ENCODE measurements at places on chromosomes 3 and 15.

DNA sequence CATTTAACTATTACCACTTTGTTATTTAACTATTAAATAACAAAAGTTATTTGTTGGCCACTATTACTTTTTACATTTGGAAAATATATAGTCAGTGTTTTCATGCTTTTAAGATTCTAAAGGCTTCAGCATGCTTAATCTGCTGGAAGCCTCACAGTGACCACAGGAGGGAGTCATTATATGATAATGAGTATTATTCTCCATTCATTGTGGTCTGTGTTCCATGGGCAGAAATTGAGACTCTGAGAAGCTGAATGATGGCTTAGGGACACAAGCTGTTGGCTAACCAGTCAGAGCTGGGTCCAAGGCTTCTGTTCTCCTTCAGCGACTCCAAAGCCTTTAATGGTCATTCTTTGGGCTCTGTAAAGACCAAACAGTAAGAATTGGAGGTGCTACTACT is 64.7 kb downstream of the BFSP2 start:
- no peak for DNase-seq

DNA sequence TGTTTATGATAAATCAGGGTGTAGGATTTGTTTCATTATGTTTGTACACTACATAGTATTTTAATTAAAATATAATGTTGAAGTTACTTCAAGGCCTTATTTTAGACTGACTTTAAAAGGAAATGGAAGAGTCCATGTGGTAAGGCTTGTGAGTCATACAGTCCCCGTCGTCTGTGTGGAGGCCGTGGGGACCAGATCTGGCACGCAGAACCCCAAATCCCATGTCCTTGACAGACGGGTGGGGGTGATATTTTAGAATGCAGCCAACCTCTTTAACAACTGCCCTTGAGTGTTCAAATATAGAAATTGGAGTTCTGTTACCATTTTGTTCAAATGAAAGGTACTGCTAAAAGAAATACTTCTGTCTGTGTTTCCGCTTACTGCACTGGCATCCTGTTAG is 35.8 kb downstream of the ABHD17C start:
- DNase-seq, result no peak

GRCh38 chr15:32670623-32671022 is 29.1 kb downstream of the SCG5 start:
- DNase-seq, result no peak

DNA sequence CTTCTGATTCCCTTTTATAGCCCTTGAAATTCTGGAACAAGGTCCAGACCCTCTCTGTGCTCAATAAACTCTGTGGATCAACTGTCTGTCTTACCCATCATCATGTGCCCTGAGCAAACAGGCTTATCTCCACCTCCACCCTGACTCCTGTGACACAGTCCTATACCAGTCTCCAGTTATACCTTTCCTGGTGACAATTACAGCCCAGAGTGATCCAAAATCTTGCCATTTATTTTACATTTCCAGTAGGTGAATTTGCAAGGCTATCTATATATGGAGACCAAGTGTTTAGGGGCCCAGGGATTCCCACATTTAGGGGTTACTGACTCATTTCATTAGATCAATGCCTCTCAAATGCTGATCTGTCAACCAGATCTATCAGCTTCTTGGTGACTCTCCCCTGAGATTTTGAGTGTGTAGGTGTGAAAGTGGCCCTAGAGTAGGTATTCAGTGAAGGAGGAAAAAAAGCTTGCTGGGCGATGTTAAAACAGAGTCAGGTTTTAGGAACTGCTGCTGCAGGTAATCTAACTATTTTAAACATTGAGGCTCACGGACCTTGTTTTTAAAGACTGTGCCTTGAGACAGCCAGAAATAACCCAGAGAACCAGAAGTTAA is 229.6 kb upstream of the WNT5A start:
- no peak for DNase-seq

DNA sequence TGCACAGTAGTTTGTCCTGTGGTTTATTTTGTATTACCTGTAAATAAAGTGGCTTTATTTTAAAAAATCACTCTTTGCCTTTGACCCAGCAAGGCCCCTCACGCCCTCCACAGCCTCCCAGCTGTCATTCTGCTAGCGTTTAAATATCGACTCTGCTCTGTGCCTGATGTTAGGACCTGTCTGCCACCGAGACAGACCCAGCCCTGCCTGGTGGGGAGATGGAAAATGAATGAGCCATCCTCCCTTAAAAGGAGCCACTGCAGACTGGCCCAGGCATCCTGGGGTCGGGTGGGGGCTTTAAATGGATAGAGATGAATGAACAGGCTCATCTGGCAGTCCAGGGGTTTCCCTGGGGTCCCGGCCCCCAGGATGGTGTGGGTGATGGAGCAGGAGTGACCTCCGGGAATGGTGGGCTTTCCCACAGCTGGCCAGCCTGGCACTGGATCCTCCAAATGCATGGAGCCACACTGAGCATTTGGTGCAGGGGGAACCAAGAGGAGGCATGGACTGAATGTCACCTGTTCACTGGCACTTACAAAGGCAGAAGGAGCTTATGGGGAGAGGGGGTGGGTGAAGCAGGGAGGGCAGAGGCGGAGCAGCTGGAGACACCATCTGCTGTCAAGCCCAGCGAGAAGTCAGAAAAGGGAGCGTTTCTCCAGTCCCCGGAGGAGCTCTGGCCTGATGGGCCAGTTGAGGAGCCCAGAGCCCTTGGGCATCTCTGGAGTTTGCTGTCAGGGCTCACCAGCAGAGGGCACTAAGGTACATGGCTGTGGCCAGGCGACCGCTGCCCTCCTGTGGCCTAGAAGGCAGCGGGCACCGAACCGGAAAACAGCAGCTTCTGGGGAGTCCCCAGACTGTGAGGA is 11.9 kb downstream of the GRM2 start:
- peak; percentile 68 for DNase-seq

- DNase-seq, result no peak
Observed at GRCh38 chr15:51355096-51355495, 13.6 kb downstream of the GLDN start.

GRCh38 chr3:100209948-100210771 is 50.6 kb upstream of the TBC1D23 start:
- no peak for DNase-seq

DNA sequence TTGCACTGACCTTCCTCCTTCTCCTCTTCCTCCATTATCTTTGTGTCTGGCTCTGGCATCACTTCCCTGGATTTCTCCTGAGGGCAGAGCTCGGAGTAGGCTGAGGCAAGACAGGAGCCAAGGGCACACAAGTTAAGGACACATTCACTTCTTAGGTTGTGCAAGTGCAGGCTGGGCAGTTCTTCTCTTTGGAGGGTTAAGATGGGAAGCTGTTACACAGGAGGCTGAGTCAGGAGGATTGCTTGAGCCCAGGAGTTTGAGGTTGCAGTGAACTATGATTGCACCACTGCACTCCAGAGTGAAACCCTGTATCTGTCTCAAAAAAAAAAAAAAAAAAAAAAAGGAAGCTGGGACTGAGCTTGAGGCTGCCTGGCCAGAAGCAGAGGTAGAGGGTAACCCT is 176.2 kb upstream of the ANKRD28 start:
- no peak for DNase-seq

DNA sequence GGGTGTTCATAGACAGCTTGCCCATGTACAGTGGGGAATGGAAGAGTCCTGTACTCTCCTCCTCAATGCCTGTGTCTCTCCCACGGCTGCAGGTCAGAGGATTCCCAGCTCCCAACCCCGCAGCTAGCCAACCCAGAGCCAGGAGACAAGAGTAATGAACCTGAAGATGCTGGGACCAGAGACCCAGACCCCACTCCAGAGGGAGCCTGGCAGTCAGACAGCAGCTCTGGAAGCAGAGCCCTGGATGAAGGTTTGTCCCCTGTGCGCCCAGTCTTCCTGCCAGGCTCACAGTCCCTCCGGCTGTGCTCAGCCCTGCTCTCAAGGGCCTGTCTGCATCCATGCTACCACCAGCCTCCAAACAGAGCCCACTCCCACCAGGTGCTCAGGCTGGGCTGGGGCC is 29.5 kb downstream of the EFCC1 start:
- no peak for DNase-seq

DNA sequence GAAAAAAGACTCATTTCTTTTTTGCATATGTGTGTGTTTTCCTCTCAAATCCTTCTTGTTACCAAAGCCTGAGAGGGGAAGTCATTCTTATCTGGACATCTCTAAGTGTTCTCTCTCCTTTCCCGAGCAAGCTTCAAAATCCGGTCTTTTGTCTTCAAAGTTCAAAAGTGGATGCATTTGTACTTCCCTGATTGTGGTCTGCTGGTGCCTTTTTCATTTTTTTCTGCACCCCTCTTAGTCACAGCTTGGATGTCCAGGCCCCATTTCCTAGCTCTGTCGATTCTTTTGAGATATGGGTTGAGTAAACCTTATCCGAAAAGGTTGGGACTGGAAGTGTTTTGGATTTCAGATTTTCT is 34.8 kb downstream of the EHD4 start:
- DNase-seq, result no peak

DNA sequence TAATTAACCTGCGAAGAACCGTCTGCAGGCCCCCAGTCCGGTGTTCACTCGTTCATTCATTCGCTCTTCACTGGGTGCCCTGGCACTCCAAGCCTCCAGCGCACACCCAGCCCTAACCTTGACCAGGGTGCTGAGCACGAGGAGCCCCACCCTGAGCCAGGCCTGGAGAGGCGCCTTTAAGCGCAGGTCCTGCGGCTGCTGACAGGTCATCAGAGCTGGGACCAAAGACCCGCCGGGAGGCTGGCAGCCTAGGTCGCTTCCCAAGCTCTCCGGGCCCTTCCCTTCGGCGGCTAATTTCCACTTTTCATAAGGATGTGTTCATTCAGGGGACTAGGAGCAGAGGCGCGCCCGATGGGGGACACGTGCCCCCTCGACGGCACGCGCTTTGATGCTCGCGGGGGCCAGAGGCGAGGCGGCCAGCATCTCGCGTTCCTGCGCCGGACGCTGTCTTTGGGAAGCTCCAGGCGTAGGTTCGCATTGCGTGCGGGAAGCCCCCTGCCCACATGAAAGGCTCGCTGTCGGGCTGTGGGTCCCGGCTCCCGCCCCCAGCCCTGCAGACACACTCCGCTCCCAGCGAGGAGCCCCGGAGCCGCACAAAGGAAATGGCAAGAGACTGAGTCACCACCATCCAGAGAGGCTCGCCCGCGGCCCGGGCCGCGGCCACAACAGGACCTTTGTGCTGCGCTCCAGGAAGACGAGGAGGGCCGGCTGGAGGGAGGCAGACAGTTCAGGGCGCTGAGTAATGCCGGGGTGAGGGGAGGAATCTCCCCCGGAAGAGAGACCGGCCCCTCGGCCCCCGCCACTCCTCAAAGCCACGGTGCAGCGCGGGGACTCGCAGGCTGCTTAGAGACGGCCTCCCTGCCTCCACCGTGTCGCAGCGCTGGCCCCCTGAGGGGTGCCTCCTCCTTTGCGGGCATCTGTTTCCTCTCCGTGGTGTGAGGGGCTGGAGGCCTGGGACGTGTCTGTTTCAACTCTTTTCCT is 266.4 kb upstream of the HES1 start:
- DNase-seq, result peak; percentile 79

GRCh38 chr3:177382944-177383343 is 185.7 kb upstream of the TBL1XR1 start:
- DNase-seq, result no peak

- DNase-seq, result no peak
Observed at GRCh38 chr3:8539419-8539818, 37.8 kb downstream of the LMCD1 start.

DNA sequence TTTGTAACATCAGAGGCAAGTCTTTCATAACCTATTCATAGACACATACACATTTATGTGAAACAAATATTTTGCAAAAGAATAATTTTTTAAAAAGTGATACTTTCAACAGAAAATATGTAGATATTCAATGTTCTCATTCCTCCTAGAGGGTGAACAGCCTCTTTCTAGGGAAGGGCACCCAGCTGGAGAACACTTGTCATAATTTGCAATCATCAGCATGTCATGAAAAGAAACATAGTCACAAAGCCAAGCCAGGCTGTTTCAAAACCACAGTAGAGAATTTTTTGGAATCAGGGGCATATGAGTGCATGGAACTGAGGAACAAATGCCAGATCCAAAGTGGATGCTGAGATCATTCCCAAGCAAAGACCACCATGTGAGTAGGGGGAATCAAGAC is 406.9 kb upstream of the ADAMTS9 start:
- DNase-seq, result no peak

DNA sequence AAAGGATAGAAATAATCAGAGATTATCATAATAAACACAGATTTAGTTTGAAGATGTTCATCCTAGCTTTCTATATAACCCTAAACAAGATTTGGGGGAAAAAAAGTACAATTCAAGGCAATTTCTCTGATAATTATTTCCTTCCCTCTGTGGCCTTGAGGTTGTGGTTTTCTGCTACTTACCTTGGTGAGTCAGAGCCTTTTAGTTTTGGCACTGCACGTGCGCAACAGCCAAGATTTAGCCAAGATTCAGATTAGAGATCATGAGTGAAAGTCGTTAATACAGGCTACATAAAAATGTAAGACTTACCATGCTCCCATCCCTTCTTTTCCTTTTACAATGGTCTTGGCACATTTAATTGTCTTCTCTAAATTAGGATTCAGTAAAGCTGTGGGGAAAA is 6.7 kb downstream of the LYZL4 start:
- DNase-seq, result no peak

DNA sequence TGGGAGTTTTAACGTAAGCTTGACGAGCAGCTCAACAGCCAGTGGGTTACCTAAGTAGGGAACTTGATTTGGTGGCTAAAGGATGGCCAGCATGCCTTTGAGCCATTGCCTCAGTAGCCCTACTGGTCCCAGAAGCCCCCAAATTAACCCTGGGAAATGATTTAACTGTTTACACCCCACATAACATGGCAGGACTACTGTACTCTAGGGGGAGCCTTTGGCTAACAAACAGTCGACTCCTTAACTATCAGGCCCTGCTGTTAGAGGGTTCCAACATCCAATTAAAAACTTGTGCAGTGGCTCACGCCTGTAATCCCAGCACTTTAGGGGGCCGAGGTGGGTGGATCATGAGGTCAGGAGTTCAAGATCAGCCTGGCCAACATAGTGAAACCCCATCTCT is 9.4 kb upstream of the SMCO1 start:
- no peak for DNase-seq

DNA sequence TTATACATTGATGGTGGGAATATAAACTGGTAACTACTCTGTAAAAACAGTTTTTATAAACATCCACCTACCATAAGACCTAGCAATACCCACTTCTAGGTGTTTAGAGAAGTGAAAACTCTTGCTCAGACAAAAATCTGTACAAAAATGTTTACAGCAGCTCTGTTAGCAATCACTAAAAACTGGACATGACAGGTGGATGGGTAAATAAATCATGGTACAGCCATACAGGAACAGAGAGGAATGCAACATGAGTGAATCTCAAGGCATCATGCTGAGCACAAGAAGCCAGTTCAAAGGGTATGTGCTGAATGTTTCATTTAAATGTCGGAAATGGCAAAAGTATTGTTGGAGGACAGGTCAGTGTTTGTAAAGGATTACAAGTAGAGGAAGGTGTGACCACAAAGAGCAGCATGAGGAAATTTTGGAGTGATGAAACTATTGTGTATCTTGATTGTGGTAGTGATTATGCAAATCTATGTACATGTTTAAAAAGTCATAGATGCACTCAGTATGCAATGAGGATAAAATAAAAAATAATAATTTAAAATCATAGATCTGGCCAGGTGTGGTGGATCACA is 2.8 kb upstream of the RNU5A-1 start:
- DNase-seq, result no peak

GRCh38 chr15:51750792-51751696 is at the start of gene TMOD2:
TSS of gene TMOD2 (plus strand) at chr15:51751597. CDS start at chr15:51766442, 14,845 bp downstream.
- DNase-seq, result no peak

All from HCT116 (cell line).